Natural killer cell (primary cell): ENCODE measurements at places on chromosomes 2 and 18. TPM values are rescaled to one million over a fixed set of nuclear protein-coding genes. Genes with fewer than 3 reads are reported as not detected.

DNA sequence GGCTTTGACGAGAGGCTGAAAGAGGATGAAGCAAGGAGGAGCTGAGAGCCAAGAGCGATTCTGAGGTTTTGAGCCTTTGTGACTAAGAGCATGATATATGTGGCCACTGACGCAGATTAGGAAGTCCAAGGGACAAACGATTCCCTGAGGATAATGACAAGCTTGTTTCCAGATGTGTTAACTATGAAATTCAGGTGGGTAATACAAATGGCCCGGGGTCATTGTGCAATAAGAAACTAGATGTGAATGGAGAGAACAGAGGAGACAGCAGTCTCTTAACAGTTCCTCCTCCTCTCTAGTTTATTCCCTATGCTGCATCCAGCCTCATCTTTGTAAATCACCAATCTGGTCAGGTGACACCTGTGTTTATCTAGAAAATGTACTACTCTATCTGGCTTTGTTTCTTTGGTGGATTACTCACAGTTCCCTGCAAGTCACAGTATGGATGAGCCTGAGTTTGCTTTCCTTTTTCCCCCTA, 84.2 kb downstream of the SOCS6 start:
- H3K4me3 ChIP-seq, result no peak overlapping the region
- H3K27ac ChIP-seq, result no peak overlapping the region
- no peak for DNase-seq
- no peaks in the 10 kb centered on the region for H3K36me3 ChIP-seq

DNA sequence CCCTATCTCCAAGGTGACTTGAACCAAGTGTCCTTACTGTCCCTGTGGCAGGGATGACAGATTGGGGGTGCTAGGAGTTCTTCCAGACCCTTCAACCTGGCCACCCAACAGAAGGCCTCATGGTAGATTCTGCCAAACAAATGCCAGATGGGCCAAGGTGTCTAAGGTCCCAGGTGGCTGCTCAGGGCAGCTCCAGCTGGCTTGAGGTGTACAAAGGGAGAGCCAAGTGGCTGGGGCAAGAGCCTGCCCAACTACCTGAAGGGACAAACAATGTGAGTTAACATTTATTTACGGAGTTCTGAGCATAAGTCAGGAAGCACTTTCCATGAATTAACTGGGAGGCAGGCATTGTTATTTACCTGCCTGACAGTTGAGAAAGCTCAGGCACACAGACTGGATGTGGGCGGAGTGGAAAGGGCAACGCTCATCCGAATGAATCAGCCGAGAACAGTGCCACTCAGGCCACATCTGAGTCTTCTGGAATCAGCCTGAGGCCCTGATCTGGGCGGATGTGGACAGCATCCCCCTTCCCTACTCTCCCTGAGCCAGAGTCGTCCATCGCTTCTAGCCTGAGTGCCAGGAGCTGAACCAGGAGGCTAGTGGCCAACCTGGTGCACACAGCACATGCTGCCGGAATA, 4.4 kb upstream of the KCNIP3 start:
- no peak overlapping the region for H3K4me3 ChIP-seq
- no peaks in the 10 kb centered on the region for H3K27me3 ChIP-seq
- no peak overlapping the region for H3K27ac ChIP-seq
- H3K36me3 ChIP-seq, result no peaks in the 10 kb centered on the region
- DNase-seq, result no peak

- no peaks in the 10 kb centered on the region for H3K27me3 ChIP-seq
- DNase-seq, result no peak
- H3K36me3 ChIP-seq, result peaks cover 6% of the 10 kb centered on the region
- no peak overlapping the region for H3K4me3 ChIP-seq
These were observed 36.7 kb downstream of the CCDC138 start for GRCh38 chr2:108823286-108823685.

GRCh38 chr2:234386971-234387370, 109.9 kb downstream of the ARL4C start:
- no peaks in the 10 kb centered on the region for H3K4me1 ChIP-seq
- H3K36me3 ChIP-seq, result no peaks in the 10 kb centered on the region
- no peak for DNase-seq

DNA sequence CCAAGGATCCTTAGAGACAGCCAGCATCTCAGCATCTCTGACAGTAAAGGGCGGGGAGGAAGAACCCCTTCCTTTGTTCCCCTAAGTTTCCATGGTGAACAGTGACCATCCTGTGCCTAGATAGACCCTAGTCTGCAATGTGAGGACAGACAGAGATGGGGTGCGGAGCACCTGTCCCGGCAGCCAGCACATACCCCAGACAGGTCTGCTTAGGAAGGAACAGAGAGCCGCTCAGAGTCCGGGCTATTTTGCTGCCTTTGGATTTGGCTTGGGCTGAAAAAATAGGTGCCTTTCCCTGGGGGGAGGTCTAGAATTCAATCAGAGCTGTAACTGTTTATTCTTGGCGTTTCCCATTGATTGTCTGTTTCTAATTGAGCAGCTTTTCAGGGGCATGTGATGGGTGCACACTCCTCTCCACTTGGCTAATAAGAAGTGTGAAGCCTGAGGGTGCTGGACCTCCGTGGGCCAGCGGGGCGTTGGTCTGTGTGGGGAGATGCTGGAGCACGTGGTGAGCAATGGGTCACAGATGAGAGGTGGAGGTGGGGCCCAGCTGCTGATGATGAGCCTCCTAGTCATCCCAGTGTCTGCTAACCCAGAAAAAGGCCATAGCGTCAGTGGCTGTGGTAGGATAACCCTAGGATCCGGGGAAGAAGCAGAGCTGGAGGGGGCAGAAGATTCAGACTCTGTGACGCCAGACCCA, 236.8 kb downstream of the SEPTIN10 start:
- no peak overlapping the region for H3K4me3 ChIP-seq
- DNase-seq, result no peak
- H3K27ac ChIP-seq, result no peak overlapping the region
- H3K4me1 ChIP-seq, result no peaks in the 10 kb centered on the region

- no peaks in the 10 kb centered on the region for H3K27me3 ChIP-seq
- H3K36me3 ChIP-seq, result no peaks in the 10 kb centered on the region
- DNase-seq, result no peak
- no peak overlapping the region for H3K27ac ChIP-seq
- no peak overlapping the region for H3K4me3 ChIP-seq
These were observed 250.3 kb upstream of the TCF4 start for GRCh38 chr18:55838319-55838718.

DNA sequence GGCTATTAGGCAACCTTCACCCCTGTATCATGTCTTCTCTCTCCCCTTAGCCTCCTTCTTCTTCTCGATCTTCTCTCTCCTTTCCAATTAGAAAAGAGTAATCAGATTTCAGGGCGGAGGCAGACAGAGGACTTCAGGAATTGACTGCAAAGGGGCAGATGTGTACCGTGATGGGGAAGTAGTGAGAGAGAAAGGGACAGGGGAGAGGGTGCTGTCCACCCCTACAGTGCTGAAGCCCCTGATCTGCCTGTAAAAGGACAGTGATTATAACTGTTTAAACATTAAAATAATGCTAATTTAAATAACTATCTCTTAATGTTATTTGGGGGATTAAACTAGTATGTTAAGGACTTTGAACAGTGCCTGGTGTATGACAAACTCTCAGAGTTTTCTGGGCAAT, 178.5 kb downstream of the ACTR3 start:
- no peaks in the 10 kb centered on the region for H3K4me1 ChIP-seq
- H3K27ac ChIP-seq, result no peak overlapping the region

DNA sequence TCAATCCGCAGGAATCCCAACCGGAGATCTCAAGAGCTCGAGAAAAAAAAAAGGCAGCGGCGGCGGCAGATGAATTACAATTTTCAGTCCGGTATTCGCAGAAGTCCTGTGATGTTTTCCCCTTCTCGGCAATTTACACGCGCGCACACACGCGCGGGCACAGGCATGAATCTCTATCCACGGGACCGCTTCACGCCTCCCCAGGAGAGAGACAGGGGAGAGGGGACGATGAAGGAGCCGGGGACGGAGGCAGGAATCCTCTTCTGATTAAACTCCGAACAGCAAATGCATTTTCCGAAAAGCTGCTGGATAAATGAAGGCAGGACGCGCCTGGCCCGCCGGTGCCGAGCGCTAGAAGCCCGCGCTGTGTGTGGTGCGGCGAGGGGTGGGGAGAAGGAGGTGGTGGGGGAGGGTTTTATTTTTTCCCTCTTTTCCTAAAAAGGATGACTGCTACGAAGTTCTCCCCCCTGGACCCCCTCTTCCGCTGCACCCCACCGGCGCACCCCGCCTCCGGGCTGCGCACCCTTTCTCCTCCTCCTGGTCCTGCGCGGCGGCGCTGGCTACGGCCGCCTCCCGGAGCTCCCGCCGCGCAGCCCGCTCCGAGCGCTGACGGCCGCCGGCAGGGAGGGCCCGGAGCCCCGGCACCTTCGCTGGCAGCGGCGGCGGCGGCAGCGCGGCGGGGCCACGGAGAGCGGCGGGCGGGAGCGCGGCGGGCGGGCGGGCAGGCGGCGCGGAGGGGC, at the start of gene BCL2:
Gene BCL2, minus strand, starts transcription at position 387 of the 740 bp plus-strand sequence.
- H3K27me3 ChIP-seq, result no peaks in the 10 kb centered on the region
- peaks cover 25% of the 10 kb centered on the region for H3K4me1 ChIP-seq
- H3K27ac ChIP-seq, result peak within 1 kb of the TSS; percentile 64
- peak within 1 kb of the TSS; percentile 95 for H3K4me3 ChIP-seq

GRCh38 chr2:19244460-19245363, 113.7 kb downstream of the OSR1 start:
- H3K4me1 ChIP-seq, result no peaks in the 10 kb centered on the region
- no peak overlapping the region for H3K27ac ChIP-seq
- no peak for DNase-seq
- H3K27me3 ChIP-seq, result no peaks in the 10 kb centered on the region
- no peaks in the 10 kb centered on the region for H3K36me3 ChIP-seq

DNA sequence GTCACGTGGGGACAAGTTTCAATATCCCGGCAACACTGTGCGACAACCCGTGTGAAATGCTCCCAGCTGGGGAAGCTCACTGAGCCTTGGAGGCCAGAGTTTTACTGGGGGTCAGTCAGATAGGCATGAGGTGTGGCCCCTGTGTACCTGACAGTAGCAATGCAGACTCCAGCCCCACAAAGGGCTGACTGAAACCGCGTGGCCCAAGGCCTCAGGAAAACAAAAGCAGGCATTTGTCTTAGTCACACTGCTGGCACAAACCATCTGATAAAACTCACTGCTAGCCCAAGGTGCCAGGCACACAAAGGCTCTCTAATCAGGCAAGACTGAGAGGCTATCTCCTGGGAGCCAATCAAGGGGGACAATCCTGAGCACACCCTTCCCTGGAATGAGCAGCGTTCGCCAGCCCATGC, 786.6 kb upstream of the RAB6C start:
- no peak overlapping the region for H3K4me3 ChIP-seq
- no peaks in the 10 kb centered on the region for H3K4me1 ChIP-seq
- no peaks in the 10 kb centered on the region for H3K27me3 ChIP-seq

GRCh38 chr2:151945186-151945585, 117.0 kb upstream of the ARL5A start:
- H3K4me3 ChIP-seq, result no peak overlapping the region
- H3K4me1 ChIP-seq, result peaks cover 5% of the 10 kb centered on the region
- no peaks in the 10 kb centered on the region for H3K27me3 ChIP-seq
- DNase-seq, result no peak

DNA sequence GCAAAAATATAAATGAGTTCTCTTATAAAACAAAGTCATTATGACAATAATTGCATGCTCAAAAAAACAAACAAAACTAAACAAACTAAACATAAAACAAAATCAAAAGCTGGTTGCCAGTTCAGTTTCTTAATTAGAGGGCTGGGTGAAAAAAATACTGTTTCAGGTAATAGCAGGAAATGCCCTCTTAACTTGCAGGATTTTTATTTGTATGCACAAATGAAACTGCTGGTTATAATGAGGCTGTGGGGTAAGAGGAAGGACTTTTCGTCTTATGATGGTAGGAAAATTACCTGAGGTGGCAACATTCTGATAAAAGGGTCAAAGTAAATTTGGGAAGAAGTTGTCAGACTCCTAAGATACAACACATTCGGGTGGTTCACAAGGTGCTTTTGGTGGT, 21.5 kb upstream of the CDKL4 start:
- H3K27ac ChIP-seq, result peak overlapping the region; percentile 38
- no peaks in the 10 kb centered on the region for H3K27me3 ChIP-seq
- no peaks in the 10 kb centered on the region for H3K36me3 ChIP-seq

DNA sequence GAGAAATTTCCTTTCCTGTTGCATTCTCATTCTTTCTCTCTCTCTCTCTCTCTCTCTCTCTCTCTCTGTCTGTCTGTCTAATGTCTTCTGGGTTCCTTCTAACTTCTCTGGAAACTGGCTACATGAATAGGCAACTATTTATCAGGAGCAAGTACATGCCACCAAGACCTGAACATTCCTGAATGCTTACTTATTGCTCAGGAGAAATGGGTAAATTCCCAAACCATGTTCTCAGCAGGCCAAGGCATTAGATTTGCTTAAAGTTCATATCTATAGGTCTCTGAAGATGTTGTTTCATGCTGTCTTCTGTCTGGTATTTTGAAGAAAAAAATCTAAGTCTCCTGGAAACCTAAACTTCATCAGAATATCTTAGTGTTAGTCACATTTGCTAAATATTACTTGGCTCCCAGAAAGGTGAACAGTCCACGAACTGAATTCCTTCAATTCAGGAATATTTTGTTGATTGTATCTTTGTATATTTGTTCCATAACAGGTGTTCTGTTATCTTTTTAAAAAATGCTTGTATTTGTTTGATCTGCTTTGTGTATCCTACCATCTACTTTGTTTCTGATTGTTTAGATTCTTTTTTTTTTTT, 77.2 kb upstream of the FIGN start:
- DNase-seq, result no peak
- H3K4me1 ChIP-seq, result no peaks in the 10 kb centered on the region
- no peaks in the 10 kb centered on the region for H3K36me3 ChIP-seq
- H3K4me3 ChIP-seq, result no peak overlapping the region

GRCh38 chr2:30645745-30646119, 161.5 kb downstream of the CAPN13 start:
- H3K4me1 ChIP-seq, result no peaks in the 10 kb centered on the region
- H3K27me3 ChIP-seq, result no peaks in the 10 kb centered on the region
- no peak overlapping the region for H3K4me3 ChIP-seq
- no peak overlapping the region for H3K27ac ChIP-seq

GRCh38 chr2:200028998-200029397, 73.6 kb downstream of the MAIP1 start:
- no peaks in the 10 kb centered on the region for H3K36me3 ChIP-seq
- no peak overlapping the region for H3K4me3 ChIP-seq
- no peak overlapping the region for H3K27ac ChIP-seq
- H3K27me3 ChIP-seq, result no peaks in the 10 kb centered on the region

DNA sequence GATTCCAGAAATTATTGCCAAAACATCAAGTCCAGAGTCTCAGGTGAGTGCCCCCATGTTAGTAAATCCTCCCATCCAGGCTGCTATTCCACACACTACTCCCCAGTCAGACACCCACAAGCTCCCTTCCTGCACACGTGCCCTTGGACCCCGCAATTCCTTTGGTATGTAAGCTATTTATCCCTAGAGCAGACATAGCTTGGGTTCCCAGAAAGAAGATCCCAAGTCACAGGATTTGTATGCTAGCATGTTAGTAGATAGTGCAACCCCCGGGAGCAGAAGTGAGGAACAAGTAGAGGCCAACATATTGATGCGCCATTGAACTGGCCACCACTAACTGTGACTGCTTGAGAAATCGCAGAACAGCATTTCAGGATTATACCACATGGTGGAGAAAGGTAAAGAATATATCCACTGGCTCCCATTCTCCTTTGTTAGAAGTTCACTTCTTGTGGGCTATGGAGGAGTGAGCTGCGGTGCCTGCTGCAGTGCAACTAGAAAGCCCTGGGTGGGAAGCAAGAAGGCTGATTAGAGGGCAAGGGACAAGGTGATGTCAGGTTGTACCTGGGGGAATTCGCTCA, 137.5 kb upstream of the CHAC2 start:
- H3K4me3 ChIP-seq, result no peak overlapping the region
- H3K27ac ChIP-seq, result no peak overlapping the region
- no peaks in the 10 kb centered on the region for H3K4me1 ChIP-seq
- H3K27me3 ChIP-seq, result no peaks in the 10 kb centered on the region
- H3K36me3 ChIP-seq, result no peaks in the 10 kb centered on the region

CCDC85A gene
- not detected for total RNA-seq
